ENCODE measurements at places on chromosomes 6 and 20.

DNA sequence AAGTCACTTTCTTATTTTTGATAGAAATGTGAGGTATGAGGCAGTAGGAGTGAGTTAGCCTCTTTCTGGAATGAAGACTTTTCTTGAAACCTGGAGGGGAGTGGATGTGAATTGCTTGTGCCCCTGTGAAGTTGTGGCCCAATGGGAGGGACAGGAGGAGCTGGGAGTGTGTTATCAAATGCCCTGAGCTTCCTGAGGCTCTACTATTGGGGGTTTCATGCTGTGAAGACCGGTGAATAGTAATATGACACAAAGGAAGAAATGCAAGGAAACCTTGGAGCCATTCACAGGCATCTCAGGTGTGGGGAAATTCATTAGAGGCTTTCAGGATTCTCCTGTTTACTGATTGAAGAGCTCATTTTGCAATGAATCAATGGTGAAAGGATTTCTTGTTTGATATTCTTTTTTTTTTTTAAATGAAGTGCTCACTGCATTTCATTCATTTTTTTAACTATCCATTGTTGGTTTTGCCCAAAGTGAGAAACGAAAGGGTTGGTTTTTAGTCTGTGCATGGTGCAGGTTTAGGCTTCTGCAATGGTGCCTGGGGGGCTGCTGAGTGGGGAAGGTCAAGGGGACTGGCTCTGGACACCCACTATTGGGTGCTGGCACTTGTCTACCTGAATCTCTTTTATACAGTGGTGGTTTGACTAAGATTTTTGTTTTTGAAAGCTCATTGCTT, 8.2 kb downstream of the RNF144B start:
- no peak for DNase-seq

DNA sequence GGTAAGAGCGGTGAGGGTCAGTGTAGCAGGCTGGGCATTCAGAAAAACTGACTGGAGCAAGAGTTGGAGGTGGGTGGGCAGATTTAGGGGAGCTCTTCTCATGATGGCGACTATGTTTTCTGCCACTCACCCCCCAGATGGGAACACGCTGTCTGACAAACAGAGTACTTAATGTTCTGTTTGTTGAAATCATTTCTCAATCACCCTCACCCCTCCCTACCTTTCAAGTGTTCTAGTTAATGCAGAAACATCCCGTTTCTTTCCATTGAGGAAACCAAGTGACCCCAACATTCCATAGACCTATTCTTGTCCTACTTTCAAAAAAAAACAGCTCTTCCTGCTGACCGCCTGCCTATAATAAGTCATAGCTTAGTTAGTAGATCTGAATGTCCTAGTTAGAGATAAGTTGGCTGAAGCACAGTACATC, 132.5 kb upstream of the NEDD9 start:
- no peak for DNase-seq

DNA sequence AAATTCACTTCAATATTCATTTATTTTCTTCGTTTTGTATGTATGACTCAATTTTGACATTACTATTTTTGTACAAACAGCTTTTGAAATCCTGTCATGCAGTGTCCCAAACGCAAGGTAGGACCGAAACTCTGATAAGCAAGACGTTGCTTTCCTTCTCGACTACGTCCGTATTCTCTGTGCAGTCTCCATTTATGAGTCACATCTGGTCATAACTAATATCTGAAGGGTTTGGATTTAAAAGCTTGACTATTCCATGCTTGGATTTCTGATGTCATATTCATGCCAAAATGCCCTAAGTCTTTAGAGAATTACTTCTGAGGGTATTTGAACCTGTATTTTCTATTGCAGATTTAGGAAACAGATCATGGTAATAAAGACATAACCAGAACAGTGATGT, 37.8 kb upstream of the LAMP5 start:
- no peak for DNase-seq

- DNase-seq: no peak
Measured at GRCh38 chr6:16181439-16182297, 52.8 kb downstream of the MYLIP start.

DNA sequence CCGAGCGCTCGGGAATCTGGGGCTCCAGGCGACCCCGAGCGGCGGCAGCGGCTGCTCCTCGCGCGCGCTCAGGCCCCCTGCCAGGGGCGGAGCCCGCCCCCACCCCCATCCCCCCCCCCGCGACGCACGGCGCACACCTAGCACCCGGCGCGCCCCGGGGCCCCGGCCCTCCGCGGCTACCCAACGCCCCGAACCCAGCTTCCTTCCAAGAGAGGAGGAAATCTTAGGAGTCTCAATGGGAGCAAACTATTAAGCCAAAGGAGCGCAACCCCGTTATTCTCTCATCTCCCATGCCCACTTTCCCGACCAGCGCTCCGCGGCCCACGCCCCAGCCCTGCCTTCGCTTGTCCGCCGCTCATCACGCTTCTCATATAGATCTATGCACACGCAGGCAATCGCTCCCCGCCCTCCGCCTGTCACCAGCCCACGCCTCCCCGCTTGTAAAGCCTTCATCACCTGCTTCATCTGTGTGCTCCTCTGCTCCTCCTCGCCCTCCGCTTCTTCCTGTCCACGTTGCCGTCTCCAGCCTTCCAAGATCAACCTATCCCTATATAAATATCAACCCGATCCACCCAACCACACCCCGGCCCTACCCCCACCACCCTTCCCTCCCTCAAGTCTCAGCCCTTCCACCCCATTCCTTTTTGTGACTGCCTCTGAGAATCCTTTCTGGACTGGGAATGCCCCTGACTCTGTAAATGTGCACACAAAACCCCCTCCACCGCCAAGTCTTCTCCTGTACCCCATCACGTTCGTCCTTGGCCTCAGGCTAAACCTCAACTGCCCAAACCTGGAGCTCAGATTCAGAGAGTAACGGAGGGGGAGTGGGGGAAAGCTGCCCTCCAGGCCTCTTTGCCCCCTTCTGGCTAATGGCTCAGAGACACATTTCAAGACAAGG, at the start of gene DLK2:
Gene DLK2, minus strand, starts transcription at position 18 of the 898 bp plus-strand sequence. CDS start 723 bp downstream, outside the sequence.
- no peak for DNase-seq

Data from cortex of kidney (tissue), 1 donor.